ENCODE measurements at places on chromosomes 7 and 10. TPM values are rescaled to one million over a fixed set of nuclear protein-coding genes. Genes with fewer than 3 reads are reported as not detected.

Gene NME8
- total RNA-seq: not detected

Gene FXYD4
- not detected for total RNA-seq

Gene PRR15
- total RNA-seq: 2.3 TPM

Gene SPDYE2
- not detected for total RNA-seq

Gene GATA3
- total RNA-seq: 4.0 TPM

Gene HMX3
- total RNA-seq: not detected

Gene SLC13A4
- total RNA-seq: not detected

Gene HSPA12A
- total RNA-seq: 12.5 TPM

Gene KIF11
- total RNA-seq: 39.3 TPM

Gene C10orf105
- total RNA-seq: not detected

Gene PPP1R3A
- not detected for total RNA-seq

Gene IFIT1B
- total RNA-seq: not detected

Gene OR6B1
- not detected for total RNA-seq

Gene STEAP2
- 3.5 TPM for total RNA-seq

Gene EBF3
- 0.11 TPM for total RNA-seq

Gene SLC26A5
- not detected for total RNA-seq

Gene LIPN
- total RNA-seq: not detected

Gene CYP3A7
- not detected for total RNA-seq

Gene CRYGN
- not detected for total RNA-seq

Gene GHRHR
- 0.29 TPM for total RNA-seq
